ENCODE measurements at places on chromosomes 6 and 20.

GRCh38 chr6:34391786-34392496 lies 528 bp downstream of the NUDT3 start:
- peak; percentile 62 for DNase-seq

GRCh38 chr6:34260576-34261267 lies 11.9 kb upstream of the SMIM29 start:
- no peak for DNase-seq

DNA sequence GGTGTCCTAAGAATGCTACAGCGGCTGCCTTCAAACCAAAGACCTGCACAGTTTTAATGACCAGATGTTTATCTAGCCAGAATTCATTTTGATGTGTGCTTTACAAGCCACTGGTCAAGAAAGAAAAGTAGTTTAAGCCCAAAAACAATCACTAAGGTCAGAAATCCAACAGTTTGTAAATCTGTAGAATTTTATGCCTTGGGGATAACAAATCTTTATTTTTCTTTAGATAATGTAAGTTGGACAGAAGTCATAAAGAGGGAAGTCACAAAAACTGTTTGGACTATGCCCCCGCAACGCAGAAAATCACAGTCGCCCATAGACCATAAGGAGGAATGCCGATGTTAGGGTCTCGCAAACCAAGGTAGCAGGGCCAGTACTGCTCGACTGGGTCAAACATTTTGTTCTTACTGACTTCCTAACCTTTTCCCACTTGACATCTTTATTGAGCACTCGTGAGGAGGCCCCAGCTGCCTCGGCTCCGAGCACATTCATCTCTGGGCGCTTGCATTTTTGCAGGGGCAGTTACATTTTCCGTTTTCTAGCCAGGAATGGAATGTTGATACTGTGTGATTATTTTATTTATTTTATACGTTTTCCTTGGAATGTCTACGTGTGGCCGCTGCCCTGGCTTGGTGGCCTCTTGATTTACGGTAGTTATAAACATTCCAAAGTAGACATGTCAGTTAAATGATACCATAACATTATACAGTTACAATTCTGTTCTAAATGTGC lies 56.7 kb upstream of the APCDD1L start:
- DNase-seq = no peak

DNA sequence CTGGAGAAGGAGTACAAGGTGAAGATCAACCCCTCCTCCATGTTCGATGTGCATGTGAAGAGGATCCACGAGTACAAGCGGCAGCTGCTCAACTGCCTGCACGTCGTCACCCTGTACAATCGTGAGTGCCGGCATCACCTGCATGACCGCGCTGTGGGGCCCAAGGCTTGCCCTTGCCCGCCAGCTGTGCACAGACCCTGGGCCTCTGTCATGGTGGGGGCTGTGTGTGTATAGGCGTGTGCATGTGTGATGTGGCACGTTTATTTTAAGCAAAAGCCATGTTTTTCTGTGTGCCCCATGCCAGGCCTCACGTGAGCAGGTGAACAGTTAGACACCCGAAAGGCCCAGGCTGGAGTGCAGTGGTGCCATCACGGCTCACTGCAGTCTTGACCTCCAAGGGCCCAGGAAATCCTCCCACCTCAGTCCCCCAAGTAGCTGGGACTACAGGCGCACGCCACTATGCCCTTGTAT lies 36.3 kb downstream of the PYGB start:
- DNase-seq = no peak

DNA sequence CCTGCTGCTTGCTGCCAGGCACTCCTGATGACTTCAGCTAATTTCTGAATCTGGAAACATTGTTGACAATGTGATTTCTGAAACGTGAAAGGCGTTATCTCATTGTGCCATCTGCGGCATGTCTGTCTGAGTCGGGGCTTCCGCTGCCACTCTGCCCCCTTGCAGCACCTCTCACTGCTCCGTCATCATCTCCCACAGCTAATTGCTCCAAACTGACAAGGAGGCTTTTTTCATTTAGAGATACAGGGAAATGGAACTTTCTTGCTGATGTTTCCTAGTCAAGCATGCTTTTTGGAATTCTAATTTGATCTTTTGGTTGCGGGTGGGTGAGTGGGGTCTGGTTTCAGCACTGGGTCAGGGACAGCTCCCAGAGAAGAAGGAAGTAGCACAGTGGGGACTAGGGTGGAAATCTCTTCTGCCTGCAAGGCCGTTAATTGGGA lies 233.5 kb downstream of the DHX35 start:
- DNase-seq = no peak

DNA sequence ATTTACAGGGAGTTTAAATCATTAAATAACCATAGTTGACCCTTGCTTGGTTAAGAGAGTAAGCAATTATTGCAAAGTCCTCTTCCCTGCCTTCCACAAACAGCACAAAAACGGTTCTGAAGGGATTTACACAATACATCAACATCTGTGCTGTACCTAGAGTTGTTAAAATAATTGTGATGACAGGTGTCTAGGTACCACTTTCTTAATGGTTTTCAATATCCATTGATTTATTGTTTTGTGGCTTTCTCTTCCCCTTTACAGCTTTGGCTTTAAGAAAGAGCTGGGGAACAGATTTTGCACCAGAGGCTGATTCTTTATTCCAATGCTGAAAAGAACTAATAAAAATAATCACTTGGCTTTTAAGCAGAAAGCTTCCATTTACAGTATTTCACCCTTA lies 598 bp upstream of the SOX4 start:
- DNase-seq = no peak

GRCh38 chr20:38179846-38180245 lies 14.8 kb upstream of the TGM2 start:
- no peak for DNase-seq

- no peak for DNase-seq
These were observed 101.0 kb upstream of the VSTM2L start for GRCh38 chr20:37801921-37802320.

GRCh38 chr20:50317609-50318008 lies 127.0 kb downstream of the CEBPB start:
- no peak for DNase-seq

- DNase-seq = no peak
These were observed 74.2 kb upstream of the DSP start for GRCh38 chr6:7467007-7467897.

GRCh38 chr6:143773506-143774150 lies 69.5 kb upstream of the LTV1 start:
- no peak for DNase-seq

DNA sequence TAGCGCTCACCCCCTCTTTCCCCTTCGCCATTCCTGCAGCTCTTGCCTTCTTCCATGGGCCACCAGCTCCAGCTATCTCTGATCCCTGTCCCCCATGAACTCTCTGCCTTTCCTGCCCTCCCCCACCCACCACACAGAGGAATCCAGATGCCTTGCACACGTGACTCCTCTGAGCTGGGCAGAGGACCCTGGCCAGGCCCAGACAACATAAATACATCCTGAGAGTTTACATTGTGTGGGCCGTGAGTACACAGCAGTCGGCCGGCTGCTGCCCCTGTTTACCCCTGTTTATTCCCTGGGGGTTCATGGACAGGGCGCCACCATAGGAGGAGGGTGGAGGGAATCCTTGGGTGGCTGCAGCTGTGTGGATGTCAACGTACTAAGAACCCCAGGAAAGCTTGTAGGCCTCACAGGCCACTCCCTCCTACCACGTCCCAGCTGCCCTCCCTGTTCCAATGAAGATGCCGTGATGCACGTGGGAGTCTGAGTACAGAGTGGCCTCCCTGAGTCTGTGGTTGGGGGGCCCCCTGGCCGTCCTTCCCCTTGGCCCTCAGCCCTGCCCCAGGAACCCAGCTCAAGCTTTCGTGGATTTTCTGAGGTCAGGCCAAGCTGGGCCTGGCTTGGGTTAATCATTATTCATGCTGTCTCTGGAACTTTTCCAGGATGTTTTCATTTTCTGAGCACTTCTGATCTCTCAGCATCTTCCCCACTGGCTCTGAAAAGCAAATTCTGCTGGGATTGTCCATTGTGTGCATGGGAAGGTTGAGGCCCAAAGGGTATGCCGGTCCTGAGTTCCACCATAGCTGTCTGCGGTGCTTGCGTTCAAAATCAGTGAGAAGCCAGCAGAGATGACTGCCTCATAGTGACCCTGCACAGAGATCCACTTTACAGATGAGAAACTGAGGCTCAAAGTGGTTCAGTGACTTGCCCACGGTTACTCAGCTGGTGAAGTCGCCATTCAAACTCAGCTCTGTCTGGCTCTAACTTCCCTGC lies 136.3 kb downstream of the MRPL14 start:
- DNase-seq = no peak

GRCh38 chr6:36129941-36130666 lies at the start of gene MAPK13:
Gene MAPK13, plus strand, starts transcription at chr6:36130513. Its CDS starts 70 bp downstream, at chr6:36130583.
- peak; percentile 10 for DNase-seq

DNA sequence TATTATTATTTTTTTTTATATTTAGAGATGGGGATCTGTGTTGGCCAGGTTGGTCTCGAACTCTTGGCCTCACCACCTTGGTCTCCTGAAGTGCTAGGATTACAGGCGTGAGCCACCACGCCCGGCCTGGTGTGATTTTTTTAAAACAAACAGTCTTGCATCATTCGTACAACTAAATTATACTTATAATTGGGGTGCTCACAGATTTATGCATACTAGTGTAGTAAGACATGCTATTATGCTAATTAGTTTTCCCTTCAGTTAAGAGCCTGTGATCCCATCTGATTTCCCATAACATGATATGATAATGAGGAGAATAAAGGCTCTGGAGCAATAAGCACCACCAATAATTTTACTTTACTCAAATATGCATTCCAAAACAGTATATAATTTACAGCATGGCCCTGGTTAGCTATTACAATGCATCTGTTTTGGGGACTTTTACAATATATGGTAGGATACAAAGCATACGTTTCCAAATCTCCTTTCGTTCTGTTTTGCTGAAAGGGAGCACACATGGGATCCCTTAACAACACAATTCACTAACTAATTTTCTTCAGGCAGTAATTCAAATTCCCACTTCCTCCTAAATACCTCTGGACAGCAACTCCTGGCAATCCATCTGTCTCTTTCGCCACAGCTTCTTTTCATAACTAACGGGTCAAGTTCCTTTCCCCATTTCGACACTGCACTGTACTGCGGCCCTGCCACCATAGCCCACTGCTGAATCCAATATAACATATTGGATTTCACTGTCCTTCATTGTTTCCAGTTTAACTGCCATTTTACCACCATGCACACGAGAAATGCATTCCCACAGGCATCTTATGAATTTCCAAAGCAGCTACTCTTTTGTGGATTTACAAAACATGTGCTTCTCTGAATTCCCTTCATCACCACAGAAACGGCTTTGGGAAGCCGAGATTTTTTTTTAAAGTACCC lies 1.7 kb downstream of the NUDT3 start:
- DNase-seq = no peak

GRCh38 chr6:116144605-116145004 lies 18.7 kb upstream of the COL10A1 start:
- no peak for DNase-seq

DNA sequence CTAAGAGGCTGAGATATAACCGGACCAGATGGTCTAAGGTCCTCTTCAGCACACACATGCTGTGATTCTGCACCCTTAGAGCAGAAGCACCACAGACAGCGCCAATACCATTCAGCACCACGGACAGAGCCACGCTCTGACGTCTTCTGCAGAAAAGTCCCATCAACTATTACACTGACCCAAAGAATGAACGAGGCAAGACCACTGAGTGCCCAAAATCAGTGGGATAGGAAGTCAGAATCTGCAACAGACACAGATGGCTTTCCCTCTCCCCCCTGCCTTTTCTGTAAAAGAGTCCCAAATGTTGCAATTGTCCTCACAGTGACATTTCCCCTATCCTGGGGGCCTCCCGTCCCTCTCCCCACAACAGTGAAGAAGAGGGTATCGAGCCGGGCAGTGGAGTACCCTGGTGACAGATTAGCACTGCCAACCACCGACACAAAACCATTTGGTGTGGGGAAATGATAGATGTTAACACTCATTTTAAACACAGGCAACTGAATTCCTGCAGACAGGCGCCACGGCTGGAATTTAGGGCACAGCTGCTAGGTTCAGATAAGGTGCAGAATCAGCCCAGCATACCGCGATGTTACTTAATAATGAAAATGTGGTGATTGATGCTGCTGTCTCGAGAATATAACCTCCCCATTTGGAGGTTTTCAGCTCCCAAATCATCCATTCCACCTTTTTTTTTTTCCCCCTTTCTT lies 66.6 kb upstream of the CTNNBL1 start:
- DNase-seq = no peak

GRCh38 chr6:98529364-98529763 lies 305.0 kb upstream of the POU3F2 start:
- no peak for DNase-seq

DNA sequence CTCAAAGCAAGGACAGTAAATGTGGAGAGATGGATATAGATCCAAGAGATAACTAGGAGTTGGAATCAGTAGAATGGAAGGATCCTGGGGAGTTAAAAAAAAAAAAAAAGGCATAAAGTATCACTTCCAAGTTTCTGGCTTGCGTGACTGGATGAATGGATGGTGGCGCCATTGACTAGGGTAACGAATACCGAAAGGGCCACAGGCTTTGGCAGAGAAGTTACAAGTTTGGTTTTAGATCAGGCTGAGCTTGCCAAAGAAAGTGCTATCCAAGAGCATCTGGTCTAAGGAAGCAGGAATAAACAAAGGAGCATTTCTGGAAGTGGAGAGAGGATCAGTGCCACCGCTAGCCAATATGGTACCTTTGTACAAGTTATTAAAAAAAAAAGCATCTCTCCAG lies 17.5 kb downstream of the L3MBTL1 start:
- DNase-seq = no peak

DNA sequence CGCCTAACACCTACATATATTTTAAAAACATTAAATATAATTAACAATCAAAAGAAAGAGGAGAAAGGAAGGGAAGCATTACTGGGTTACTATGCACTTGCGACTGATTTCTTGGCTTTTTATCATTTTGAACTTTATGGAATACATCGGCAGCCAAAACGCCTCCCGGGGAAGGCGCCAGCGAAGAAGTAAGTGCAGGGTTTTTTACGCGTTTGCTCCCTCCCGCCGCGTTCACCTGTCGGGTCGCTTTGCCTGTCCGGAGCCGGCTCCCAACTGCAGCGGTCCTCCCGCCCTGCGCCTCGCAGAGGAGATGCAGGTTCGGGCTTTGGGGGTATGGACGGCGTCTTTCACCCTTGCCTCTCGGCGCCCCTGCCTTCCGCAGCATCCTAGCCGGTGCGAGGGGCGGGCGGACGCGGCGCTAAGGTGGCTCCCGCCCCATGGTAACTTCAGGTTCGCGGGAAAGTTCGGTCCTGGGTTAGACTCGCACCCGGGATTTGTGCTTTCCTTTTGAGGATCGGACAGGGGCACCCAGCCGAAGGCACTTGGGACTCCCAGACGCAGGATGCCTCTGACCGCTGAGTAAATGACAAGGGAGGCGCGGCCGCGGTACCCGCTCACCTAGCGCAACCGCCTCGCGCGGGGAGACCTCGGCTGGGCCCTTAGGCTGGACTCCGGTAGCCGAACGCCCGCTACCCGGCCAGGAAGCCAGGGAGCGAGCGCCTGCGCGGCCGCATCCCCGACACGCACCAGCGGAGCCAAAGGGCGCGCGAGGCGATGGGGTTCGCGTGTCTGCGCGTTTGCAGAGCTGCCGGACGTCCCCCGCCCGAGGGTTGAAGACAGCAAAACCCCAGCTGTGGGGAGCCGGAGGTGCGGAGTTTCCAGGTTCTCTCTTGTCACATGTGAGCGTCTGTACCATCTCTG lies 891 bp downstream of the RSPO3 start:
- no peak for DNase-seq

Measured in stimulated activated naive CD4-positive, alpha-beta T cell treated with Interleukin-2 at 50 U/mL for 16 hours (primary cell).